NCI-H1436 treated with DMSO at 0.1 percent for 48 hours (cell line): ENCODE measurements at places on chromosomes 7 and 10.

GRCh38 chr7:115183431-115184057 is 261.6 kb downstream of the MDFIC start:
- no peak for DNase-seq

GRCh38 chr10:34567659-34568253 is 247.3 kb downstream of the PARD3 start:
- no peak for DNase-seq

DNA sequence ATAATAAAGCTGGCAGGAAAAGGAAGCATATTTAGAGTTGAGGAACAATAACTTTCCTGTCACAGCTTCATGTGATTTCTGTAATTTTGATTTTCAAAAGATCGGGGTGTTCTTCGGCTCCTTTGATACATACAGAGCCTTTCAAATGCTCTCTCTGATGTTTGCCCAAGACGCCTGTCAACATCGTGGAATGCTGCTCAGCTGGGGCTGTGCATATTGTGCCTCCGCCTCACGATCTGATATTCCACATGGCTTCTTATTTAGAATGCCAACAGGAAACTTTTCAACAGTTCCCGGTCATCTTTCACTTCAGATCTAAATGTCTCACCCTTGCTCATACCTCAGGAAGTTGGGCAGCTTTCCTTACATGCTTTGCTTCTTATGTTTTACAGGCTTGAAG is 7.3 kb downstream of the NPY start:
- no peak for DNase-seq

GRCh38 chr7:87216701-87217508 is 2.6 kb downstream of the TMEM243 start:
- no peak for DNase-seq

GRCh38 chr10:114492351-114493037 is 88.2 kb upstream of the AFAP1L2 start:
- no peak for DNase-seq

DNA sequence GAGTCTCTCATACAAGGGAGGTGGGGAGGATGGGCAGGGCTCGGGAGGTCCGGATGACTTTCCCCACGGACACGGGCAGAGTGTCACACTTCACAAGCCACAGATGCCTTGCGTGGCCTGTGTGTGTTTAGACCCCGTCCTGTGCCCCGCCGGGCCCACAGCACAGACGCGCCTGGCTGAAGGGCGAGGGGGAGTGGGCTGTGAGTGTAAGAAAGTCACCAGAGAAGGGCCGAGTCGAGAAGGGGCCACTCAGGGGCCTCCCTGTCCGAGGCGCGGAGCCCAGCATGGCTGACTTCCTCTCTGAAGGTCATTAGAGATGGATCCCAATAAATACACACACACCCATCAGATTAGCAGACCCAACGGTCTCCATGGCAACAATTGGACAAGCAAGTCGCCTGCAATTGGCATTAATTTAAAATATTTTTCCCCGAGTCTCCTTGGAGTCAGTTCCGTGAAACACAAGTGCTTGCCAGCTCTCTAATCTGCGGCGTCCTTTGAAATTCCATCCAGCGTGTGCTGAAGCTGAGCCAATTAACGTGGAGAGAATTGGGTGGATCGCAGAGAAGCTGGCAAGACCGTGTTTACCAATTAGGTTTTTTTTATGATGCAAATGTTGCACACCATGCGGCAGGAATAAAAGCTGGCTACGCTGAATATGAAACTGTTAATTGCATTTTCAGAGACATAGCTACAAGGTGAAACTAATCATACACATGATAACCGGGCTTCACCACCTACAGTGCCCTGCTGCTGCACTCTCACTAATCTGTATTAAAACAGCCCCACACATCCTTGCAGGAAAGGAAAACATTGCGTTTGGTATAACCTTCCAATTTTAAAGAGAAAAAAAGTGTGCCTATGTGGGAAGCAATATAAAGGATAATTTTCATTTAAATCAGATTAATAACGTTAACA is 571.2 kb downstream of the PTPRN2 start:
- DNase-seq = no peak

- DNase-seq = no peak
Measured at GRCh38 chr10:8453587-8453986, 399.1 kb downstream of the GATA3 start.

DNA sequence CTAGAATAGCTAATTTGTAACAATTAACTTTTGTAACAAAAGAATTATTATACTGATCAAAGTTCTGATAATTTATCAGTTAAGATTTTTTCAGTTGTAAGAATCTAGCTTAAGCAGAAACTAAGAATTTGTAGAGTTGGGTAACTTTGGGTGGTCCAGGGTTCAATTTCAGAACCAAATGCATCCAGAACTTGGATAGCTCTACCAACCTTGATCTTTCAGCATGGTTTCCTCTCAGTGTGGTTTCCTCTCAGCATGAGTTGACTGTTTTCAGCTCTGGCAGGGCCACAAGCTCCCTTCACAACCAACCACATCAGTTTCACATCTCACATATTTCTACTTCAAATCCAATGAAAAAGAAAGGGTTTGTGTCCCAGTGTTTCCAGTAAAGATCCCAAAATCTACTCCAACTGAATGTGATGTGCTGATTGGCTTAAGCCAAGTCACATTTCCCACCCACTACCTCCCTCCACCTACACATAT is 3.3 kb upstream of the FAS start:
- DNase-seq = no peak

DNA sequence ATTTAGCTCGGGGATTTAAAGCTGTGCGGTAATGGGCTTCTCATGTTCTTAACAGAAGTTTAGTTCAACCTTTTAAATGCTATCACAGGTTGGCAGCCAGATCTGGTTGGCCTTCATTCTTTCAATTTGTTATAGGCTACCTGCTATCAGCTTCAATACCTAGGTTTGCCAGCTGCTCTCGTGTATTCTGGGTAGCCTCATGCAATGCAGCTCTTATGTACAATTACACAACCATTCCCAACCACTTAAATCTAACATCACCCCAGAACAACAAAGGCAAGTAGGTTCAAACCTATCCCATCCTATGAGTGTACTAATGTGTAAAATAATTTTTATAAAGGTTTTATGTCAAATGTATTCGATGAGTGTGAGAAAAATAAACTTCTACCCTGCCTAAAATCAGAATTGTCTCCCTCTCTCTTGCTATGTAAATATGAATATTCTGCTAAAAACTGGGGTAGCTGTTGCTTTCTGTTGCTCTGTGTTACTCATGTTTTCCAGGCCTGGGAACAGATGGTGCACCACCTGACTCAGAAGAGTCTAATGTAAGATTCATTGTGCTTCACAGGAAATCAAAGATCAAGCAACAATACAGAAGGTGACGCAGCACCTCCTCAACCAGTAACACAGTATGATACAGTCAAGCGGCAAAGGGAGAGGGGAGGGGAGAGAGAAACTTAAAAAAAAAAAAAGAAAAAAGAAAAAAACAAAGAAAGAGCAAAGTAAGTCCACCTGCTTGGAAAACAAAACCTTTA is 188.6 kb downstream of the ETV1 start:
- peak; percentile 82 for DNase-seq

DNA sequence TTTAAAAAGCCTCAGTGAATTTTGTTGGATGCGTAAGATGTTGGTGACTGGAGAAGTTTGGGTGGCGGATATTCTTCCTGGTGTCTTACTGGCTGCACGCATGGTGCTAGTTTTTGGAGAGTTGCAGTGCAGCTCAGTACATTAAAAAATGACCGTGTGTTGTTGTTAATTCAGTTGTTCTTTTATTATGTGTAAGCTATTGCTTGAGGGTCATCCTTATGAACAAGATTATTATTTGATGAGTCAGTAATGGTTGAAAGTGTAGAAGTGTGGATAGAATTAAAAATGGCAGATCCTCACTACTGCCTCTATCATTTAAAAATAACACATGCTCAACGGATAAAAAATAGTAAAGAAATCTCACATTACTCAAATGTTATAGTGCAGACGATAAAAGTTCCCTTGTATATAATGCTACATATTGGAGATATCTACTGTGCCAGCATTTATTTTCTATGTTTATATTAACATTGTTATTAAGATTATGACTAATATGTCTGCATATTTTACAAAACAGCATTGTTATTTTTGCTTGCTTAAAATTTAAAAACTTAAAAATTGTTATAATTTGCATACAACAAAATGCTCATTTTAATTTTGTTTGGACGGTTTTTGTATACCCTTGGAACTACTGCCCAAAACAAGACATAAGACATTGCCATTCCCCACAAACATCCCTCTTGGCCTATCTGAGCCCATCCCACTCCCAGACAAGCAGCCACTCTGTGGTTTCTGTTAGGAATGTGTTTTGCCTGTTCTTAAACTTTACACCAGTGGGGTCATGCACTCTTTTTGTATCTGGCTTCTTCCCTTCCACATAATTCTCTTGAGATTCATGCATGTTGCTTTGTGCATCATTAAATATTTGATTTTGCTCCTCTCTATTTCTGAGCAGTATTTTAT is 142.0 kb downstream of the DOCK1 start:
- DNase-seq = no peak

GRCh38 chr10:31028081-31028480 is 3.6 kb downstream of the ZNF438 start:
- no peak for DNase-seq

DNA sequence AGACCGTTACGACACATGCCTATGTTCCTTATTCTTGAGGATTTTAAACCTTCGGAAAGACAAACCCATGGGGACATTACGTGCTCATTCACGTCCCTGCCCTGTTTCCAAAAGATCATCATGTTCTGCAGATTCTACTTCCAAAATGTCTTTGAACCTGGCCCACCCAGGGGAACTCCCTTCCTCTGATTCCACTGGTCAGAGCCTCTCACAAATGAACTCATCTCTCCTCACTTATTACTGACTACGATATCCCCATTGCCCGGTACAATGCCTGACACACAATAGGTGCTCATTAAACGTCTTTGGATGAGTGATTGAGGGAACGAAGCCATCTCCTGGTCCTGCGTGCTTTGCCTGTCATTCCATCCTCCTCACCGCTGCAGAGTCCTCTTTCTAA is 168.3 kb upstream of the RNF32 start:
- DNase-seq = no peak

DNA sequence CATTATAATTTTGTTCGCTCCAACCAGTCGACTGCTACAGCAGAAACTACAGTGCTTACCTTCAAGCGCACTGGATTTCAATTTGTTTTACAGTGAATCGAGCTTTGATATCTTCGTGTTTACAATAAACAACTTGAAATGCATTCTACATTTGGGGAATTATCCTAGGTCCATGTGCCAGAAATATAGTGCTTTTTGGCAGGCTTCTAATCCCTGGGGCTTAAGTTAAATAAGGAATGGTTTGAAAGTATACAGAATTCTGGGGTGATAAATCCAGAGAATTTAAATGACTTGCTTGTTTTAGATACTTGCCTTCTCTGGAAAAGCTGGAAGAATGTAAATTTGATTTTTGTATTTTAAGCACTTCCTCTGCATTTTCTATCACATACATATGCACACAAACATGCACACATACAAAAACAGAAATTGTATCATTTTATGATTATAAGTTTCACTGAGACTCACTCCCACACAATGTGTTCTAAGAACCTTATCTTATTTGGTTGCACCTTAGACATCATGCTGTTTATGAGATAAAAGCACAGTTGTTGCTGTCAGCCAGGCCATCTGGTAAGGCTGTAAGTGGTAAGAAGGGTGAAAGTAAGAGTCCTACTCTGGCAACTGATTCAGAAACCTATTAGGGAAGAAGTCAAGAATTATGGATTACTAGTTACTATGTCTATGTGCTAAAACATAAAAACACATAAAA is 347.2 kb upstream of the KCND2 start:
- no peak for DNase-seq

GRCh38 chr10:34918776-34919315 is 103.8 kb upstream of the PARD3 start:
- DNase-seq = peak; percentile 15

DNA sequence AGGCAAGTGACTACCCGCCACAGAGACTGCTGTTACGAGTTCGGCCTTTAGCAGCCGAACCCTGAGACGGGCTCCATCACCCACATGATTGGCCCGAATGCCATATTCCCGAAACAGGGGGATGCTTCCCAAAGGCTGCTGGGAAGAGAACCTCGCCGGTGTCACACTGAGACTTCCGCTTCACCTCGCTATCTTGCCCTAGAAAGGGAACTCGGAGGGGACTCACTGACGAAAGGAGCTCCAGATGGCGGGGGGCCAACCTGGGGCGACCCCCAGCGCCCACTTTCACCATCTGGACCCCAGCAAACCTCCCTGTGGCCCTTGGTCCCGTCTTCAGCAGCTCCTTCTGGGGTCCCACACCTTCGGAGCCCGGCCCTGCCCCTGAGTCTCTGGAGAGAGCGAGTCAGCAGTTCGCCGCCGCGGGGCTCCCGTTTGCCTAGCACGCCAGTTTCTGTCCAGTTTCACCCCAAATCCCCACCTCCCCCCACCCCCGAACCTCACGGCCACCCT is 529 bp downstream of the HPS1 start:
- DNase-seq = no peak

DNA sequence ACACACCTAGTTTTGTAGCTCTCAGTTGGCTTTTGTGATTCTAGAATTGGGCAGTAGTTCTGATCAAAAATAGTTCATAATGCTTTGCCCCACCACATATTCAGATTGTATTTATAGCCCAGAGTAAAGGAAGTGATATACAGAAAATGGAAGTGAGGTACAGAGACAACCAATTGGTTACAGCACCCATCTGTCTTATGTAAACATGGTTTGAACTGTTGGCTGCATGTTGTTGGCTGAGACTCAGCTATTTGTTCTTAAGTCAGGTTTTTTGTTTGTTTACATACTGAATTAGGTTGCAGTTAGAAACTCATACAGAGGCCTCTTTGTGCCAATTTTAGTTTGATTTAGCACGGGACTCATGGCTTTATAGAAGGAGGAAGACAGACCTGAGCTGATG is 158.9 kb upstream of the GPR26 start:
- DNase-seq = no peak

- DNase-seq = no peak
Measured at GRCh38 chr10:4024027-4024426, 239.0 kb upstream of the KLF6 start.

DNA sequence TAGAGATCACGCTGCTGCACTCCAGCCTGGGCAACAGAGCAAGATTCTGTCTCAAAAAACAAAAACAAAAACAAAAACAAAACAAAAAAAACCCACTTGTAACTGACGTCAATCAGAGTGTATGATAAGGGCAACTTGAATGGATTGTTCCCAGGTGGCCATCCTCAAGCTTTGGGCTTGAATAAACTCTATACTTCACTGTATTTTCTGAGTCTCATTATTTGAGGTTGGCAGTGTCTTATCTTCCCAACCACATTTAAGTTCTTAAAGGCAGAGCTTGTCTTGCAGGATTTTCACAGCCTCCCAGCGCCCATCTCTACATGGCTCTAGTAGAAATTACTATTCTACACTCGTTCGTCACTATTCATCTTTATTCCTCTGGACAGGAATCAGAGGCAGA is 5.1 kb upstream of the OAT start:
- DNase-seq = no peak

DNA sequence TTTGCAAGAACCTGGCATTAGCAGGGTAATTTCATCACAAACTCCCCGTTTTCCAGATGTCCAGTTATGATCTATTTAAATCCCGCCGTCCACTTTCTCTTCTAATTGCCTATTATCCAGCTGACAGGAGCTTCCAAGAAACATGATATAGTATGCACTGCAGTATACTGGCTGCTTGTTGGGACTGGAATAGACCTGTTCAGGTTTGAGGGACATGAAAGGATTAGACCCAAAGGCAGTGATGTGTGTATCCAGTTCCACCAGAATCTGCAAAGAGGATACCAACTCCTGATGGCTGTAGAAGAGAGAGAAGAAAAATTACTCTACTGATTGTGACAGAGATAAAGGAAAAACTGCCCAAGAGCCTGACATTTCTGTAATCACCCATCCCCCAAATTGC is 8.9 kb downstream of the MSS51 start:
- no peak for DNase-seq
